WTC11 (cell line): ENCODE measurements at places on chromosomes 3 and 15. TPM values are rescaled to one million over a fixed set of nuclear protein-coding genes. Genes with fewer than 3 reads are reported as not detected.
A peak's percentile ranks its signal among the peaks of the same experiment; 100 is the strongest.

CPLX3 gene
- total RNA-seq, result 0.09 to 0.21 TPM (median 0.09 TPM) in 3 replicates

DAZL gene
- total RNA-seq, result 3.3 to 4.3 TPM (median 3.9 TPM) in 3 replicates

- no peak for DNase-seq
- H3K27ac ChIP-seq, result peak overlapping the region; percentile 28; the same call in 1 of the 2 replicates
- no peaks in the 10 kb centered on the region for H3K36me3 ChIP-seq
Observed at GRCh38 chr3:197038679-197039462, 9.3 kb upstream of the MELTF start.

- H3K27ac ChIP-seq, result no peak overlapping the region
- no peaks in the 10 kb centered on the region for H3K27me3 ChIP-seq
- no peak overlapping the region for H3K4me3 ChIP-seq
Observed at GRCh38 chr3:114351822-114352145, 58.0 kb downstream of the TIGIT start.

- no peak overlapping the region for H3K27ac ChIP-seq
- no peak overlapping the region for H3K4me3 ChIP-seq
- H3K4me1 ChIP-seq, result peaks cover 3% of the 10 kb centered on the region; the same call in 1 of the 2 replicates
- no peak for DNase-seq
- H3K36me3 ChIP-seq, result no peaks in the 10 kb centered on the region
Observed at GRCh38 chr3:151880416-151880690, 6.9 kb downstream of the SUCNR1 start.

DNA sequence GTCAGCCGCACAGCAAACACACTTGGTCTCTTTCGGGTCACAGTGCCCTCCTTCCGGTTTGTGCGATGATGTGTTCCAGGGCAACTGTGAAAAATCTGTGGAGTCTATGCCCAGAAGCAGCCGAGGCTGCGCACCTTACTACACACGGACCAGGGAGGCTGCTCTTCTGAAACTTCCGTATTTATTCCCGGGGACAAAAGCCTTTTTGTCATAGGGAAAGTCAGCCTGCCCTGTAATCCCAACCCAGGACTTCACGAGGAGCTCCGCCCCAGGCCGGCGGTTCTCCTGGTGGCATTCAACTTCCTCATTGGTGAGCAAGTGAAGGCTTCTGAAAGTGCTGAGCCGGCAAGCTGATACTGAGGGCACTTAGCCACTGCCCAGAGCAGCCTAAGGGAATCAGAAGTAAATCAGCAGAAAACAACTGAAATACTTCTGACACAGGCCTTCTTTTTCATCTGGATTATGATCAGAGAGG is 126.5 kb downstream of the FMN1 start:
- H3K27me3 ChIP-seq, result no peaks in the 10 kb centered on the region
- peak overlapping the region; percentile 94 for H3K27ac ChIP-seq
- peak overlapping the region; percentile 45 for H3K4me3 ChIP-seq
- peaks cover 57% of the 10 kb centered on the region for H3K4me1 ChIP-seq

GRCh38 chr3:94716326-94717018 is 653.6 kb downstream of the NSUN3 start:
- H3K36me3 ChIP-seq, result no peaks in the 10 kb centered on the region
- no peaks in the 10 kb centered on the region for H3K4me1 ChIP-seq
- no peaks in the 10 kb centered on the region for H3K27me3 ChIP-seq
- no peak overlapping the region for H3K27ac ChIP-seq
- peak; percentile 9 for DNase-seq

DNA sequence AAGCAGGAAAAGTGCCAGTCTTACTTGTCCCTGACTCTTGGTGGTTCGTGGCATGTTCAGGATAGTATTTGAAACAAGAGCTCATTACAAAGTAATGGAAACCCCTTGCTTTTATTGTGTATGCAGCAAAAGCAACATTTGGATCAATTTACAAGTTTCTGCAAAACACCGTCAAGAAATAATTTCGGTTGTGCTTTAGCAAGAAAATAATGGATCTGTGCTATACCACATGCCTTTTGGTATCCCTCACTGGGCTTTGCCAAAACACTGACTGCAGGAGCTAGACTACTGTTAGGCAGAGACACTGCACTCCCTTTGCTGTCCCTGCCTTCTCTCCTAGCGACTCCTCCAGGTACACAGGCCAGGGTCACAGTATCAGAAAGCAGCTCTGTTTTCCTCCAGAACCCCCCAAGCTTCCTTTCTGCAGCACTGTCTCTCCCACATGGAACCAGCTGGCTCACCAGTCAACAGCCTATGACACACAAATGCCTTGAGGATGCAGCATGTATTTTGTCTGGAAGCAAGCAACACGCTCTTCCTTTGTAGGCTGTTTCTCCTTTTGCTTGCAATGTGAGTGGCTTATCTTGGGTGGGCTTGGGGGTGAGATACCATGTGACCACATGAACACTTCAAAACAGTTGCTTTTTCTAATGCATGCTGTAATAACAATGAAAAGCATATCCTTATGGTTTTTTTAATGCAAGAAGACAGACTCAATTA is 111.4 kb downstream of the PGPEP1L start:
- no peaks in the 10 kb centered on the region for H3K27me3 ChIP-seq
- peaks cover 22% of the 10 kb centered on the region for H3K36me3 ChIP-seq
- peak overlapping the region; percentile 29; the same call in 1 of the 2 replicates for H3K27ac ChIP-seq
- no peak for DNase-seq

DNA sequence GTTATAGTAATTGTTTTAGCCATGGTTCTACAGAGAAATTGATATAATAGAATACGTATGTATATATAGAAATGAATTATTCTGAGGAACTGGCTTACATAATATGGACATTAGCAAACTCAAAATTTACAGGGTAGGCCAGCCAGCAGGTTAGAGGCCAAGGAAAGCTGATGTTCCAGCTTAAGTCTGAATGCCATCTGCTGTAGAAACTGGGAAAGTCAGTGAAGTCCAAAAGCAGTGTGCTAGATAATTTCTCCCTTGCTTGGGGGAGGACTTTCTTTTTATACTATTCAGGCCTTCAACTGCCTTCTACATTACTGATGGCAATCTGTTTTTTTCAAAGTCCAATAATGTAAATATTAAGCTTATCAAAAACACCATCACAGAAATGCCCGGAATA is 1174.7 kb downstream of the ZPLD1 start:
- H3K27ac ChIP-seq, result no peak overlapping the region
- no peaks in the 10 kb centered on the region for H3K36me3 ChIP-seq
- H3K27me3 ChIP-seq, result no peaks in the 10 kb centered on the region
- no peak overlapping the region for H3K4me3 ChIP-seq
- H3K4me1 ChIP-seq, result no peaks in the 10 kb centered on the region
- DNase-seq, result no peak

CHRFAM7A gene
- 6.2 to 8.7 TPM (median 8.2 TPM) in 3 replicates for total RNA-seq

DNA sequence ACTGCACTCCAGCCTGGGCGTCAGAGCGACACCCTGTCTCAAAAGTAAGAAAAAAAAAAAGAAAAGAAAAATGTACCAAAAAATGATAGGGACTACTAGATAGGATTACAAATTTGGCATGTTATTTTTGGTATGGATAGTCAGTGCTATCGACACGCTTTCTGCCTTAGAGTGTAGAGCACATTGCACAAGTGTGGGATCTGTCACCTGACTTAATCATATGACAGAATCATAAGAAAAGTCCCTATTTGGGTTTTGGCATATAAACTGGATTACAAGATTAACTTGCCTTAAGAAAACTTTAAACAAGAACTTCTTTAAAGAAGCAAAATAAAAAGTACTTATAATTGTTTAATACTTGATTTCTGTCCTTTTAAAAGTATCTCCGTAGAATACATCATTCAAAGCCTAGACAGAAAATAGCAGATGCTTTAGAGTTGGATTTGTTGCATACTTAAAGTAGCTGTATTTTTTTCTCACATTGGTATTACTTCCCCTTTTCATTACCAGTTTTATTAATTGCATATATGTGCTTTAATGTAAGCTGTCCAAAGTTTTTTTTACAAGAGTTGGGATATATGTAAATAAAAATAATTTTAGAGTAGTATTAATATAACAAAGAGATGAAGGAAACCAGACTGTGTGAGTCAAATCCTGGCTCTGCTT is 7.8 kb downstream of the ATP6V1A start:
- no peak overlapping the region for H3K4me3 ChIP-seq
- peaks cover 12% of the 10 kb centered on the region for H3K4me1 ChIP-seq
- DNase-seq, result no peak
- peaks cover 9% of the 10 kb centered on the region for H3K36me3 ChIP-seq
- no peak overlapping the region for H3K27ac ChIP-seq

GRCh38 chr3:29004885-29005599 is 275.8 kb upstream of the RBMS3 start:
- no peaks in the 10 kb centered on the region for H3K4me1 ChIP-seq
- no peak overlapping the region for H3K27ac ChIP-seq
- no peak for DNase-seq
- H3K27me3 ChIP-seq, result no peaks in the 10 kb centered on the region

EPHA6 gene
- 2.1 to 3.5 TPM (median 3.3 TPM) in 3 replicates for total RNA-seq

ZNF592 gene
- total RNA-seq, result 26.7 to 28.0 TPM (median 27.6 TPM) in 3 replicates

DNA sequence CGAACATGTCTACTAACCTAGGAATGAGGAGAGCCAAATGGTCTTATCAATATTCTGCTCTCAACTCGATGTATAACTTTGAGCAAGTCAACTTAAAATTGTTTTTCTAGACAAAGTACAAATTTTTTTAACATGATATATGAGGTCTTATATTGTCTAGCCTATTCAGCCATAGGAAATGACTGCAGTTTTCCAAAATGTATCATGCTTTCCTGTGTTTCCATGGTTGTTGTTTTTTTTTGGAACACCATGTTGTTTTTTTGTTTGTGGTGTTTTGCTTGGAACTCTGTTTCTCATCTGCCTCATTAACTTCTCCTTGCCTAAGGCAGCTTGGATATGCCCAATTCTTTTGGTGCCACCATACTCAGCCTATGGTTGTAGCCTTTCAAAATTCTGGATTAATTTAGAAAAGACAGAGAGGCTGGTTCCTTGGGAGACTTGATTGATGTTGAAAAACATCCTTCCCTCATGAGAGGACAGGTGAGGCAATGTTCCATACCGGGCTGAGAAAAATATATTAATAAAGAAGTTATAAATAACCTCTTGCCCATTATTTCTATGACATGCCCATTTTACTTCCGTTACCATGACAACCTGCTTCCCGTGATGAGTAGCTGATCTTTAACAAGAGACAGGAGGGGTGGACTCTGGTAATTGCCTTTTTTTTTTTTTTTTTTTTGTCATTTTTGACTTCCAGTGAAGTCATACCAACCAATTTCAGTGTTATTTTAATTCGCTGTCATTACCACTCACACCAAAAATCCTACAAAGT is 687.9 kb upstream of the GRM7 start:
- no peak overlapping the region for H3K4me3 ChIP-seq
- DNase-seq, result no peak
- H3K36me3 ChIP-seq, result peaks cover 20% of the 10 kb centered on the region
- no peak overlapping the region for H3K27ac ChIP-seq
- H3K4me1 ChIP-seq, result no peaks in the 10 kb centered on the region
- H3K27me3 ChIP-seq, result no peaks in the 10 kb centered on the region

ZBBX gene
- 1.1 to 1.9 TPM (median 1.4 TPM) in 3 replicates for total RNA-seq

DNA sequence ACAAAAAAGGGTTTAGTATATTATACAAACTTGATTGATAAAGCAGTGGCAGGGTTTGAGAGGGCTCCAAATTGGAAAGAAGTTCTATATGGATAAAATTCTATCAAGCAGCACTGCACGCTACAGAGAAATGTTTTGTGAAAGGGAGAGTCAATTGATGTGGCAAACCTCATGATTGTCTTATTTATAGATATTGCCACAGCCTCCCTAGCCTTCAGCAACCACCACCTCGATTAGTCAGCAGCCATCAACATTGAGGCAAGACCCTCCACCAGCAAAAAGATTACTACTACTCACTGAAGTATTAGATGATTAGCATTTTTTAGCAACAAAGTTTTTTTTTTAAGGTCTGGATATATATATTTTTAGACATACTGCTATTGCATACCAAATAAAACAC is 296.7 kb downstream of the CHST2 start:
- H3K4me1 ChIP-seq, result peaks cover 10% of the 10 kb centered on the region
- no peak overlapping the region for H3K4me3 ChIP-seq
- no peak for DNase-seq
- H3K27me3 ChIP-seq, result no peaks in the 10 kb centered on the region
- H3K36me3 ChIP-seq, result no peaks in the 10 kb centered on the region
- no peak overlapping the region for H3K27ac ChIP-seq

HRH1 gene
- 0.05 TPM in 1 of 3 replicates, not detected in the others for total RNA-seq

SNURF gene
- total RNA-seq, result 50.8 to 77.2 TPM (median 66.8 TPM) in 3 replicates

KBTBD13 gene
- total RNA-seq, result 0.05 TPM in 1 of 3 replicates, not detected in the others

DNA sequence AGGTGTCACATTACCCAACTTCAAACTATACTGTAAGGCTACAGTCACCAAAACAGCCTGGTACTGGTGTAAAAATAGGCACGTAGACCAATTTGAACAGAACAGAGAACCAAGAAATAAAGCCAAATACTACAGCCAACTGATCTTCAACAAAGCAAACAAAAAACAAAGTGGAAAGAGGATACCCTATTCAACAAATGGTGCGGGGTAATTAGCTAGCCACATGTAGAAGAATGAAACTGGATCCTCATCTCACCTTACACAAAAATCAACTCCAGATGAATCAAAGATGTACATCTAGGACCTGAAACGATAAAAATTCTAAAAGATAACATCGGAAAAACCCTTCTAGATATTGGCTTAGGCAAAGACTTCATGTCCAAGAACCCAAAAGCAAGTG is 13.1 kb downstream of the PEAK1 start:
- H3K36me3 ChIP-seq, result peaks cover 9% of the 10 kb centered on the region; the same call in 1 of the 2 replicates
- peaks cover 42% of the 10 kb centered on the region for H3K4me1 ChIP-seq
- H3K27ac ChIP-seq, result peak overlapping the region; percentile 20; the same call in 1 of the 2 replicates
- no peaks in the 10 kb centered on the region for H3K27me3 ChIP-seq
- DNase-seq, result no peak

GRCh38 chr15:62325597-62325996 is 160.5 kb upstream of the C2CD4B start:
- no peaks in the 10 kb centered on the region for H3K27me3 ChIP-seq
- H3K27ac ChIP-seq, result no peak overlapping the region
- no peak overlapping the region for H3K4me3 ChIP-seq
- H3K4me1 ChIP-seq, result peaks cover 5% of the 10 kb centered on the region
- no peaks in the 10 kb centered on the region for H3K36me3 ChIP-seq
- DNase-seq, result no peak

DNA sequence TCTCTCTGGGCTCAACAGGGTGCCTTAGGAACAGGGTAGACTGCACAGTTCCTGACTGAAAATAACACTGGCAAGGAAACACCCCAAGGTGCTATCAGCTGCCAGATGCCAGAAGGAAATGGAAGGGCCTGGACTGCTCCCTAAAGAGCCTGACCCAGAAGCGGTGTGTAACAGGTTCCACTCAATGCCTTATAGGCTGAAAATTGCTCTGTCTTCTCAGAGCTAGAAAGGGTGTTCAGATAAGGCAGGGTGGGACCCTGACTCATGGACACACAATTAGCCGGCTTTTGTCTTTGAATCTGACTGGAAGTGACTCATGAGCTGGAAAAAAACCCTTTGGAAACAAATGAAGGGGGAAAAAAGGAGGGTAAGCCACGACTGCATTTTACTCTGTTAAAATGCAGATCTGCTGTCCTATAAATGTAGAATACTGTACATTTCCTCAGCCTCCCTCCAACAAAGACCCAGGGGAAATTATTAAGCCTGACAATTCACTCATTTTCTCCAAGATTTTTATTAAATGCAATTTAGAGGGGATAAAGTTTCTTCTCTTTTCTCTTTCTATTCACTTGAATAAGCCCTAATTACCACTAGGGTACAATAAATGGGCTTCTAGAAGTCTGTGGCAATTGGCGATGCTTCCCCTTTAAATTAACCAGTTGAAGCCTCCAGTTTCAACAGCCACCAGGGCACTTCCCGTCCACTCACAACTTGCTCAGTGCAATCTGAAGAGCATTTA is 160.2 kb upstream of the TBL1XR1 start:
- H3K4me3 ChIP-seq, result peak overlapping the region; percentile 68
- H3K27me3 ChIP-seq, result peaks cover 44% of the 10 kb centered on the region
- DNase-seq, result no peak
- H3K36me3 ChIP-seq, result no peaks in the 10 kb centered on the region

- no peak overlapping the region for H3K27ac ChIP-seq
- H3K27me3 ChIP-seq, result peaks cover 4% of the 10 kb centered on the region
- no peak overlapping the region for H3K4me3 ChIP-seq
- H3K36me3 ChIP-seq, result peaks cover 97% of the 10 kb centered on the region
Observed at GRCh38 chr15:25052191-25052999, 97.6 kb downstream of the SNRPN start.

APBA2 gene
- total RNA-seq, result 11.2 to 14.6 TPM (median 13.9 TPM) in 3 replicates

PRICKLE2 gene
- 4.5 to 5.6 TPM (median 4.7 TPM) in 3 replicates for total RNA-seq
